ENCODE measurements at places on chromosomes 3 and 15. TPM values are rescaled to one million over a fixed set of nuclear protein-coding genes. Genes with fewer than 3 reads are reported as not detected.

DNA sequence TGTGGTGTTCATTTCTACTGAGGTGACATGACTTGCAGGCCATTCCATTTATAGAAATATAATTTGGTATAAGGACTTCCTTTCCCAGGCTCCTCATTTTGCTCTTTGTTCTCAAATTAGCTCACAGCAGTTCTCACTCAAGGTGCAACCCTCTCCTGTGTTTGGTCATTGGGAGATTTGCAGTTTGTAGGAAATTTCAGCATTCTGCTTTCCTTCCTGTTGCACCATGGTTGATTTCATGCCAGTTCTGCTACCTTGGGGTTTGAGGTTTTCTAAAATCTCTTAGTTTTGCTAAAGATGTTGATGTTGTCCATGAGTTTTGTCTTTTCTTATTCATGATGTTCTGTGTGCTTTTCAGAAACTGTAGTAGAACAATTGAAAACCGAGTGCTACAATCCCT lies 65.7 kb upstream of the PROK2 start:
- DNase-seq = no peak

- DNase-seq = no peak
These were observed 148.3 kb upstream of the ARHGEF26 start for GRCh38 chr3:153972862-153973261.

GOLIM4 gene
- polyA plus RNA-seq = 23.1 TPM

ANKUB1 gene
- 0.15 TPM for polyA plus RNA-seq

- no peak for DNase-seq
These were observed 18.6 kb upstream of the PRSS50 start for GRCh38 chr3:46736006-46736872.
